ENCODE measurements at places on chromosomes 3 and 15.

DNA sequence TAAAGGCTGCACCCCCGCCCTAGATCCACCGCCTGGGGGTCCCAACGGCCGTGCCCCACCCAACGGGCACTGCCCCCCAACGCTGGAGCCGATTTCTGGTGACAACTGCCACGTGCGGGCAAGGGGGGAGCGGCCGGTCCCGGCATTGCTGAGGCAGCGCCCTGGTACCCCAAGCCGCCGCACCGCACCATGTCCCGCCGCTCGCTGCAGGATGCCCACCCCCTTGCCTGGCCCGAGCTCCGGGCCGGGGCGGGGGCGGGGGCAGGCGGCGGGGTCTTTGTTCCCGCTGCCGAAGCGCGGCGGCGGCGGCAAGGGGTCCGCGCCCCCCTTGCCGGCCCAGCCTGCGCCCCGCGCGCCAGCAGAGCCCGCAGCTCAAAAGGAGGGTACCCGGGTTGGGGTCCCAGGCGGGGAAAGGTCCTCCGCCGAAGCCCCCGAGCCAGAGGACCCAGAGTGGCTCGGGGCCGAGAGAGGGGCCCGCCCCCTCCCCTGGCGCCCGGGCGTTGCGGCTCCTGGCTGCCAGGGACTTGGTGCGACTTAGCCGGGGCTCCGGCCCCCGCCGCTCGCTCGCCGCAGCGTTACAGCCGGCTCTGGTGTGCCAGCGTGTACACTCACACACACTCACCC, 678 bp downstream of the SEMA7A start:
- no peak for DNase-seq

- no peak for DNase-seq
Measured at GRCh38 chr3:127215714-127216414, 22.9 kb downstream of the PRR23E start.

- no peak for DNase-seq
Measured at GRCh38 chr3:187169231-187169960, 27.9 kb upstream of the RTP1 start.

GRCh38 chr3:8239718-8240695, 261.6 kb upstream of the LMCD1 start:
- DNase-seq = peak; percentile 7

- no peak for DNase-seq
Measured at GRCh38 chr15:32872621-32873283, 154.9 kb downstream of the GREM1 start.

GRCh38 chr3:81816473-81817250, 55.2 kb upstream of the GBE1 start:
- no peak for DNase-seq

GRCh38 chr15:66711862-66712261, 9.8 kb downstream of the SMAD6 start:
- DNase-seq = no peak

- DNase-seq = no peak
Measured at GRCh38 chr3:88267847-88268246, 118.1 kb downstream of the C3orf38 start.

GRCh38 chr3:29215948-29216347, 64.9 kb upstream of the RBMS3 start:
- DNase-seq = no peak

DNA sequence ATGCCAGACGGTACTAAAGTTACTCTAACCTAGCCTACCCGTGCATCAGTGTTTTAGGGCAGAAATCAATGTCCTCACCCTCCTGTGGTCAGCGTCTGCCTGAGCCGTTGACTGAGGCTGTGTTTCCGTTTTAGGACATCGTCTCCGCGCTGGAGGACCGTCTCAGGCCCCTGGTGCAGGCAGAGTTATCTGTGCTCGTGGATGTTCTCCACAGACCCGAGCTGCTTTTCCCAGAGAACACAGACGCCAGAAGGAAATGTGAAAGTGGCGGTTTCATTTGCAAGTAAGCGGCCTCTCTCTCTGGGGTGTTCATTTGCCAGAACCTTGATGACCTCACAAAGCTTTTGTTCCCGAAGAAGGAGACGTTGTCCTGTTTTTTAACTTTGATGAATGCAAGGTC, 217.0 kb downstream of the ITPR1 start:
- no peak for DNase-seq

GRCh38 chr15:67072442-67072841, 7.0 kb downstream of the SMAD3 start:
- no peak for DNase-seq

GRCh38 chr15:90839187-90840071, 29.0 kb upstream of the FURIN start:
- no peak for DNase-seq

- no peak for DNase-seq
Measured at GRCh38 chr3:195416795-195417194, 26.0 kb downstream of the ACAP2 start.

DNA sequence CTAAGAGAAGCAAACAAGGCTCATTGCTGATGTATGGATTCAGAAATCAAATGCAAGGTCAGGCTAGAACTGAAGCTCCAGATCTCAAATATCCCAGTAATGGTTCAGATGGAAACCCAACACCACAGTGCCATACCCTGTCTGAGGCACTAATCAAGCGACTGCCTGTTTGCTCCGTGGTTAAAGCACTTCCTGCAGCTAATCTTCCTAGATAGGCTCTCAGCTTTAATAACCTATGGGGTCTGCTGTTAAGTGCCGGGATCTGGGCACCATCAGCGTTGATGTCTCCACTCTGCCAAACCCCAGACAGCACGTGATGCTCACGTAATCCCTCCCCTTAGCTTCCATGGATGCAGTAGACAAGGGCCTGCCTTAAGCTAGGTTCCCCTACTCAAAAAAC, 262.6 kb downstream of the MECOM start:
- no peak for DNase-seq

GRCh38 chr15:52652286-52652685, 26.9 kb downstream of the ATOSA start:
- no peak for DNase-seq

DNA sequence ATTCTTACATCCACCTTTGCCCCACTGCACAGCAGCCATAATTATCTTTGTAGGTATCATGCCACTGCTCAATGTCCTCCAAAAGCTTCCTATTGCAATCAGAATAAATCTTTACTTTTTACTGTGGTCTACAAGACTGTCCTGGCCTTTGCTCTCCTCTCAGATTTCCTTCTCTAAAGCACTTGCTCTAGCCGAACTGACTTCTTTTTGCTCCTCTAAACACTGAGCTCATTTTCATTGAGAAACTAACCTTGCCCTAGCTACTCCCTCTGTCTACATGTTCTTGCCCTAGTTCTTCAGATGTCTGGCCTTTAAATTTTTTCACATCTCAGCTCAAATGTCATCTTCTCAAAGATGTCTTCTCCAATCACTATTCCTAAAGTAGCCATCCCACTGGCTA, 342.8 kb downstream of the TBC1D5 start:
- no peak for DNase-seq

Measured in NCI-H1105 treated with DMSO at 0.1 percent for 48 hours (cell line).